Mesenchymal stem cell (in vitro differentiated cells and primary cell): ENCODE measurements at places on chromosomes 4 and X.

GRCh38 chr4:109985993-109986974, 73.6 kb downstream of the EGF start:
- no peak for DNase-seq

GRCh38 chr4:83272900-83273299, 11.7 kb downstream of the COQ2 start:
- DNase-seq, result no peak

- DNase-seq, result peak; percentile 98
Measured at GRCh38 chr4:24584211-24584850, at the start of gene DHX15. DHX15 (minus strand) TSS chr4:24584554; CDS start chr4:24584393, 161 bp downstream.

GRCh38 chr4:101693842-101694398, 96.6 kb upstream of the BANK1 start:
- no peak for DNase-seq

DNA sequence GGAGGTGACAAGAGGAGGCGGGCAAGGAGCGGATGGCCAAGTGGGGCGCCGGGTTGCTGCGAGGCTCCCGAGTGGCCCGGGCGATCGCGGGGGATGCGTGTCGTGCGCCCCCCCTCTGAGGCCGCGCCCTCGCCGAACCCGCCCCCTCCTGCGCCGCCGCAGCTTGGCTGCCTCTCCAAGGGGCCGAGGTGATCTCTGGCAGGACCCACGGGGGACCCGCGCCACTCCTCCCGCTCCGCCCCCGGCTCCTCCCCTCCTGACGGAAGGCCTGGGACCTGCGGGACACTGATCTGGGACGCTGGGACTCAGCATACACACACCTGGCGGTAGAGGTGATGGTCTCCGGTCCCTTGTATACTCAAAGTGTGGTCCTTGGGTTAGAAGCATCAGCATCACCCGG, 21.9 kb upstream of the FAM47C start:
- DNase-seq, result no peak

DNA sequence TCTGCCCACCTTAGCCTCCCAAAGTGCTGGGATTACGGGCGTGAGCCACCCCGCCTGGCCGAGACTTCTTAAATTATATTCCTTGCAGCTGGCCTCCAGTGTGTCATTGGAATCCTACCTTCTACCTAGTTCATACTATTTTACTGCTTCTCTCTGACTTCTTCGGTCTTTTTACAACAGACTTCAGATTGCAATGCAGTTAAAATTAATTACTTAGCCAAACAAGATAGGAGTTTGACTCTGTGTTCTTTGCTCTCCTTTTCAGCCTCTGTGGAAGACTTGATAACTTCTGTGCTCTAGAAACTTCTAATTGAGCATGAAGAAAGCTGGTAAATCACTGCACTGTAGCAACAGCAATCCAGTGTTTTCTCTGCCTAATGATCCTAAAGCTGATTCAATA, 199.5 kb downstream of the GASK1B start:
- DNase-seq, result no peak

DNA sequence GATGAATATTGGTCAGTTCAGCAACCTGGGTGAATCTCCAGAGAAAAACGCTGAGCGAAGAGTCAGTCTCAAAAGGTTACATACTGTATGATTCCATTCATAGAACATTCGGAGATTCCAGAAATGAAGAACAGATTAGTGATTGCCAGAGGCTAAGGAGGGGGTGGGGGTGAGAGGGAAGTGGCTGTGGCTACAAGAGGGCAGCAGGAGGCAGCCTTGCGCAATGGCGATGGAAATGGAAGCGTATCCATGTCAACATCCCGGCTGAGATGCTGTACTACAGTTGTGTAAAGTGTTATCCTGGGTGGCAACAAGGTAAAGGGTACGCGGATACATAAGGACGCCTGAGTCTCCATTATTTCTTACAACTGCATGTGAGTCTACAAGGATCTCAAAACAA, 18.0 kb downstream of the LYAR start:
- peak; percentile 24 for DNase-seq

DNA sequence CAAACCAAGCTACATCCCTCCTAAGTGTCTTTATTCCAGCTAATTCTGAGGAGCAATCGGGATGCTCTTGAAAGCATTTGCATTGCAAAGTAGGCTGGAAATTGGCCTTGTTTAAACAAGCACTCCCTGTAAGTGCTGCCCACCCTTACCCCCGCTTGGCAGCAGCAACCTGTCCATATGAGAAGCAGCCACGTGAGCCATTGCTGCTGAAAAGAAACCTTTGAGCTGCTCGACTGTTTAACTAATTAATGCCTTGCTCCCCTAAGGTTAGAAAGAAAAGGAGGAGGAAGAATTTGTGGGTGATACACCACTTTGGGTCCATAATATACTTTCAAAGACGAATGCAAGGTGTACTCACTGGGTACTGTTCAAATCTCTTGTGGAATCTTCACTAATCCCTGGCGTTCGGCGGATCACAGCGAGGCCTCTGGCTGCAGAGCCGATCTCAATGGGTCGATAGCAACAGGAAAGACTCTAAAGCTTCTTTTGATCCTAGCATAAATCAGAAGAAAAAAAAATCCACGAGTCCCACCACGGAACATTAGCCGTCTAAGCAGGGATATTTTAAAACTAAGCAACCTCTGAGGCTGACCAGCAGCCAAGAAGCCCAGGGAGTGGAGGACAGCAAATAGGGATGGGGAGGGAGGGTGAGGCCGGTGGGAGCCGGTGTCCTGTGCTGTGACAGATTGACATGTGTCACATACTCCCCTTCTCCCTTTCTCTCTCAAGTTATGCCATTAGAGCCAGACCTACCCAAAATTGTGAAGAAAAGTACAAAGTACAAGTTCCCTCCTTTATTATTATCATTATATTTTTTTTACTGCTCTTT, 37.2 kb upstream of the MGST2 start:
- no peak for DNase-seq

DNA sequence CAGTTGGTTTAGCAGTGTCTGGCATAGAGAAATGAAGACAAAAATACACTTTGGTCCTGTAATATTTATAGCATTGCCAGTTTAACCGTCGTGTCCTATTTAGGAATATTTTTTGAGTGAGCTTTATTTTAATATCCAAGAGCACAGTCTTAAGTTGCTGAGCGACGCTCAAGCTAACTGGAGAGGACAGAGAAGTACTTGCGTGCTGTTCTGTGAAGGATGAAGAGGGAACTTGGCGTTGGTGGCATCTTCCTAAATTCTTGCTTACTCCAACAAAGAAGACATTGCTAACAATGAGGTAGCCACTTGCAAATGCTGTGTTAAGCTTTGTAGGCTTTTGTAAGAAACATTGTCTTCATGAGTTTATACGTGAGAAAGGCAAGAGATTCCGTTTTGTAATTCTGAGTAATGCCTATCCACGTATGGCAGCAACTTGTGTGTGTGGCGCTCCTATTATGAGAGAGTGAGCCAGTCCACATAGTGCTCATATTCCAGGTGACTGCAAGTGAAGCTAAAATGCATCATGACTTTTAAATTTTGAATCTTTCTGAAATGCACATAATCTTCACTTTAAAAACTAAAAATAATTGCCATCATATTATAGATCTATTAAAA, 50.6 kb downstream of the SYNPO2 start:
- DNase-seq, result no peak

GRCh38 chr4:78424461-78424860, 127.1 kb upstream of the ANXA3 start:
- no peak for DNase-seq

DNA sequence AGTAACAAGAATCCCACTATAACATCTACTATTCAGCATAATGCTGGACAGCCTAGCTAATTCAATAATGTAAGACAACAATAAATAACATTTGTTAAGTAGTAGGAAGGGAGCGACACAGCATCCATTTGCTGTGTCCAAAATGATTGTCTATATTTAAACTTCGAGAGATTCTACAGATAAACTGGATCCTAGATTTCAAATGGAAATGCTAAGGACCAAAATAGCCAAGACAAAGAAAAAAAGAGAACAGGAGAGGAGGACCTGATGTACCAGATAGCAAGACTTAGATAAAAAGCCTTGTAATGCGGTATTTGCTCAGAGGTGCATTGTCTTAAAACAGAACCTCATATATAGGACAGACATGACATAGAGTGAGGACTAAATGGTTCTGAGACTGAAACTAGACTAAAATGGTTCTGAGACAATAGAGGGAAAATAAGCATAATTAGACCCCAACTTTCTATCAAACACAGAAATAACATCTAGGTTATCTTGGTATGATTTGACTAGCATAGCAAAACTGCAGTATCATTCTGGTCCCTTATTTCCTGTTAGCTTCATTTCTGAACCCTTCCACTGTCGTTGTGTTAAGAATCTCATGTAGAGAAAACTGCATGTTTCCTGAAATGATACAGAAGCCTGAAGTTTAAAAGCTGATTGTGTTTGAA, 3.8 kb downstream of the HPGDS start:
- DNase-seq, result no peak

GRCh38 chrX:153578889-153579288, 20.1 kb downstream of the CCNQ start:
- no peak for DNase-seq

DNA sequence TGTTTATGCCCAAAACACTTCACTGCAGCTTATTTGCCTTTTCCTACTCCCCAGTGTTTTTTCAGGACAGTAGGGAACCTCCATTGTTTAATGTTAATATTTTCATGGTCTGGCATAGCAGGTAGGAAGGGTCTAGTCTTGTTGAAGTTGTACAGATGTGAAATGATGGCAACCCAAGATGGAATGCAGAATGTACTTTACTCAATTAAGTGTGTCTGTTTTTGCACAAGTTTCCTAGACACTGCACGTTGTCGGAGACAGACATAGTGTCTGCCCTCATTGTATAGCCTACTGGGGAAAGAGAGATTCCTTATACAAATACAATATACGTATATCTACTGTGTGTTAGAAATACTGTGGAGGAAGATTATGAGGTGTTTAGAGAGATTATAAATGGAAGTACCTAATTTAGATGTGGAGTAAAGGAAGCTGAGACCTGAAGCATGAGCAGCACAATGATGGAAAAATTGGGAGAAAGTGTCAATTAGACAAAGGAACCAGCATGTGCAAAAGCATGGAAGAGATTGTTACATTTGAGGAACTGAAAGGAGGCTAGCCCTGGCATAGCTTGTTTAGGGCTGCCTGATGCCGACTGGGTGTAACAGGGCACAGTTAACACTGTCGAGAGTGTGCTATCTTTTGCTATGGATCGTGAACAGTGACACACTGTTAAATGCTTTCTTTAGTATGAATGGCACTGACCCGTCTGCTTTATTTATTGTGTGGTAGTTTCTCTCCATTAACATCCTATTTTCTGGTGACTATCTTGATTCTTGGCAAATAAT, 18.4 kb downstream of the CPEB2 start:
- DNase-seq, result no peak

DNA sequence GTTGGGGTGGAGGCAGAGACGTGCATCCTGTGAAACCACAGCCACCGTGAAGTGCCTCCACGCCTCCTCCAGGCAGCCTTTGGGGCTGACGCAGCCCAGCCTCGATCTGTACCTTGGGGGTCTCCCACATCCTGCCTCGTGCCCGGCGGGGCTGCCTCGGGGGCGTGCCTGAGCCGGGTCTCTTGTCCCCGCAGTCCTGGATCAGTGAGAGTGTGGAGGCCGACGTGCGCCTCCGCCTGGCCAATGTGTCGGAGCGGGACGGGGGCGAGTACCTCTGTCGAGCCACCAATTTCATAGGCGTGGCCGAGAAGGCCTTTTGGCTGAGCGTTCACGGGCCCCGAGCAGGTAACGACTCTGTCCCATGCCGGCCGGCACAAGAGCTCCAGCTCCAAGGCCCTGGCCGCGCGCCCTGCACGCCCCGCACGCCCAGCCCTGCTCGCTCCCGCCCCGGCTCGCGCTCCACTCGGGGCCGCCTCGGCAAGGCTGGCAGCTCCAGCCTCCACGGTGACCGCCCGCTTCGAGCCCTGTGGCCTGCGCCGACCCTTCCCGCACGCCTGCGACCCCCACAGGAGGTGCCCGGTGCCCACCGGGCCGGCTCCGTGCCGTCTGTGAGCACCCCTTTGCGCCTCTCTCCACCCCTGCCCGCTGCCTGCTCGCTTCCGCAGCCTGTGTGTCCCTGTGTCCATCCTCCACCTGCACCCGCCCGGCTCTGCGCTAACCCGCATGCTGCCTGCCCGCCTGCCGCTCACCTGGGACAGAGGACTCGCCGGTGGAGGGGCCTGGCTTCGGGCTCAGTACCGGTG, 9.8 kb downstream of the FGFR3 start:
- DNase-seq, result no peak

DNA sequence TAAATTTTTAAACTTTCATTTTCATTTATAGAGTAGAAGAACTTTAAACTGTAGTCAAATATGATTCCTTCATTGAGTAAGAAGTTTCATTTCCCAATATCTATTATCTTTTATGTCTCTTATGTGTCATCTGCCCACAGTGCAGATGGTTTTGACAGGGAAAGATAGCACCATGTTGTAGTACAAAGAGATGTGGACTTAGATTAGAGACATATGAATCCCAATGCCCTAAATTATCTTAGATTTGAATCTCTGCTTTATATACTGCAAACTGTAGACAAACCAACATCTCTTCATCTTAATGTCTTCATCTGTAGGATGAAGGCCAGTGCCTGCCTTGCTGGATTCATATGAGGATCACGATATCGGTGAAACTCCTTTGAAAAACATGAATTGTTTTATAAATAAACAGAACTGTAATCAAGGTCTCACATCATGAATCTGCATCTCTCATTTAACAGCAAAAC, 217.5 kb downstream of the BANK1 start:
- DNase-seq, result no peak

GRCh38 chr4:14644580-14645282, 357.6 kb upstream of the CPEB2 start:
- no peak for DNase-seq

GRCh38 chrX:49003696-49004095, 1.6 kb upstream of the GRIPAP1 start:
- no peak for DNase-seq

- no peak for DNase-seq
Measured at GRCh38 chr4:24720436-24720835, 74.9 kb upstream of the SOD3 start.

GRCh38 chr4:102809190-102809589, 18.2 kb downstream of the UBE2D3 start:
- DNase-seq, result no peak

DNA sequence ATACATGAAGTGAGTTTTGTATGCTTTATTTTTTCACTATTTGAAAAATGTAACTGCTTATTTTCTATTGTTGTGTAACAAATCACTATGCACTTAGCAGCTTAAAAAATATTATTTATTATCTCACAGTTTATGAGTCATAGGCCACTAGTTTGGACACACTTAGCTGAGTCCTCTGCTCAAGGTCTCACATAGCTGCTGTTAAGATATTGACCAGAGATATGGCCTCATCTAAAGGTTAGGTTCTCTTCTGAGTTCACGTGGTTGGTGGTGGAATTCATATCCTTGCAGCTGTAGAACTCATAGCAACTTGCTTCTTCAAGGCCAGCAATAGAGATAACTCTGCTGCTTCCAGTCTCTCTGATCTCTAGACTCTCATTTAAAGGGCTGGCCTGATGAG, 534.4 kb downstream of the SPRY1 start:
- peak; percentile 26 for DNase-seq
